Stimulated activated CD4-positive, alpha-beta T cell treated with anti-CD3 and anti-CD28 coated beads, Interleukin-4, amount 100 ng/mL, for 24 hours (primary cell): ENCODE measurements at places on chromosomes 12 and 14.

- DNase-seq: no peak
Measured at GRCh38 chr14:64170181-64170580, 124.0 kb downstream of the ESR2 start.

DNA sequence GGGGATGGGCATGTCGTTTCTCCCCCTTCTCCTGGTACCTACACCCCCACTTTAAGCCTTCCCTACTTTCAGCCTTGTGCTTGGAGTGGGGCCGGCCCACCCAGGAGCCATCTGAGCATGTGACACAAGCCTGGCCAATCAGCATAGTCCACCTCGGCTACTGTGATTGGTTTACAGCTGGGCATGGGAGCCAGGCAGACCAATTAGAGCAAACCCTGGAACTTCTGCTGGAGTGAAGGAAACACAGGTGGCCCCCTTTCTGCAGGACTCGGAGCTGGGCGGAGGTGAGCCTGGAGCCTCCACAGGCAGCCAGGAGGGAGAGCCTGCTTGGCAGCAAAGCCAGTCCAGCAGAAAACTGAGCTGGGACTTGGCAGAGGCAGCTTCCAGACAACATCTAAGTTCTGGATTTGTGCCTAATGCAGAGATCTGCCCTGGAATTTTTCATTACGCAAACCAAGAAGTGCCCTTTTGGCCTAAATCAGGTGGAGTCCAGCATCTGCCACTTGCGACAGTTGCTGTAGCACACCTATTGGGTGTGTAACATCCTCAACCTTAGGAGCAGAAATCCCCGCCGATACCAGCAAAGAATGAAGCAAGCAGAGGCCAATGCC is 59.5 kb downstream of the SCARB1 start:
- DNase-seq: no peak

DNA sequence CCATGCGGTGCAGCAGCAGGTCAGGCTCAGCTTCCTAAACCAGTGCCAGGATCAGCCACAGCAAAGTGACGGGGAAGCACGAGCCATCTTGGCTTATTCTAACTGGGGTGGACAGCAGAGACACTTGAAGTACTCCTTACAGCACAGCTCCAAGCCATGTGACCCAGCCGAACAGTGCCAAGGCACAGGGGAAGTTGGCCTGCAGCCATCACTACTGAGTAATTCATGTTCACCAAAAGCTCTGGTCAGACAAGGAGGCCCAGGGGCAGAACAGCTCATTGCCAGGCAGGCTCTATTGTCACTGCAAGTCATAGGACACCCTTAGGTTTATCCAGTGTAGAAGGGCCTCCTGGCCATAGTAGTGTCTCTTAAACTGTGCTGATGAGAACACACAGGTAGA is 23.4 kb upstream of the SLC35F4 start:
- no peak for DNase-seq

- no peak for DNase-seq
Measured at GRCh38 chr12:71602761-71603577, 60.7 kb downstream of the ZFC3H1 start.

DNA sequence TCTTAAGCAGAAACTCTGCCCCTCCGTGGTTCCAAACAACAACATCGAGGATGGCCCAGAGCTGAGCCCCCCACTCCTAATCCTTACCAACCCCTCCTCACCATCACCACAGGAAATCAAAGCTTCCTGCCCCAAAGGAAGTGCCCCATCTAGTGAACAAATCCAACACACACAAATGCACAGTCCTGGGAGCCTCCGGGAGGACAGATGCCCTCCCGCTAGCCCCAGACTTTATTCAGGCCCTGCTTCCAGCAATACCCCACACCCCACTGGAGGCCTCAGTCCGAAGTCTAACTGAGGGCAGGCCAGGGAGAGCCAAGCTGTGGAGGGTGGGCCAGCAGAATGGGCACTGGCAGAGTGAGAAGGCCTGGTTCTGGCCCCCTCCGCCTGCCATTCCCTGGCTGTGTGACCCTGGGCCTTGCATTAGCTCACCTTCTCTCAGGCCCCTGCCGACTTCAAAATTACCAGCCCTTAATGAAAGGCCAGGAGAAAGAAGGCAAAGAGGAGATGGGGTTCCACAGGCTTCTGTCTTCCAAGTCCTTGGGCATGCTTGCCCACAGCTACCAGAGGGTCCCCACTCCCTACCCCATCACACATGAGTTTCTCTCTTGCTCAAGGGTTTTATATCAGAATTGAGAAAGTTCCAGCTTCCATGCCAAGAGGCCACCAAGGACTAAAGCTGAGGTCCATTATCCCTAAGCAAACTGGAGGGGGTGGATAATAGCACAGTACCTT is 2.3 kb downstream of the HDAC7 start:
- no peak for DNase-seq

DNA sequence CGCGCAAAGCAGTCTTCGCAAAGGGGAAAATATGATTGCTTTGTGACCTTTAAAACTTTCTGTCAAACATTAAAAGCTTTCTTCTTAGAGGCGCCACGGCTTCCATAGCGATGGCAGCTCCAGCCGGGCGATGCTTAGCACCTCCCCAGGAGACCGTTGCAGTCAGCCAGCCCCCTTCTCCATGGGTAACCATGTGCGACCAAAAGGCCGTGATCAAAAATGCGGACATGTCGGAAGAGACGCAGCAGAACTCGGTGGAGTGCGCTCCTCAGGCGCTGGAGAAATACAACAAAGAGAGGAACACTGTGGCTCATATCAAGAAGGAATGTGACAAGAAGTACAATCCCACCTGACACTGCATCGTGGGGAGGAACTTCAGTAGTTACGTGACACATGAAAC is 12.7 kb upstream of the STON2 start:
- DNase-seq: no peak

DNA sequence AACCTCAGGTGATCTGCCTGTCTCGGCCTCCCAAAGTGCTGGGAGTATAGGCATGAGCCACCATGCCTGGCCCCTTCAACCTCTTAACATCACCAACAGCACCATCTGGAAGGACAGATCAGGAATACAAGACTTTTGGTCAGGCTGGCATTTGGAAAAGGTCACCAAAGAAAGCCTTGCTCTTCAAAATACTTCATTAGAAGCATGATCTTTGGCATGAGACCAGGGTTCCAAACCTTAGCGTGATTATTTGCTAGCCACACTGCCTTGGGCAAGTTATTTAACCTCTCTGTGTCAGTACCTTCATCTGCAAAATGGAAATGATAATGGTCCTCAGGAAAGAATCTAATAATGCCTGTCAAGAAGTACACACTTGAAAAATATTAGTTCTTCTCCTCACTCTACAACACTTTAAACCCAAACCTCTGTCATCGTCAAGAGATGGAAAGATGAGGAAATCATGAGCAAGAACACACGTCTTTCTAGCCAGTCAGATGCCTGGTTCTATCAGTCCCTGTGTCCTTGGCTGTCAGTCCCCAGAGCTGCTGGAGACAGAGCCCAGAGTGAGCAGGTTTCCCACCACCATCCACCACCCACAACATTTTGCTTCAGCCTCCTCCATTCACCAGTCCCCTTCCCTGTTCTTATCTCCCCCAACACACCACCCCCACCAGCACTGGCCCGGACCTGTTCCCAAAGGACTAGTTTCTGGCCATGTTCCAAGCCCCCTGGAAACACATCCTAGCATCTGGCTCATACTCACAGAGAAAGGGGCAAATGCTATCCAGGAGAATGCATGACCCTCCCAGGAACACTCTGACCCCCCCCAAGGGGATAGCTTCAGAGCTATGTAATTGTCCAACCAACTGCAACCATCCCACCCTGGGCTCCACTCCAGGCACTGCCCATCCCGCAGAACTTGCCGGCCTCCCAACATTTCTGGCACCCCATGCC is 2.0 kb downstream of the ADCY6 start:
- no peak for DNase-seq

DNA sequence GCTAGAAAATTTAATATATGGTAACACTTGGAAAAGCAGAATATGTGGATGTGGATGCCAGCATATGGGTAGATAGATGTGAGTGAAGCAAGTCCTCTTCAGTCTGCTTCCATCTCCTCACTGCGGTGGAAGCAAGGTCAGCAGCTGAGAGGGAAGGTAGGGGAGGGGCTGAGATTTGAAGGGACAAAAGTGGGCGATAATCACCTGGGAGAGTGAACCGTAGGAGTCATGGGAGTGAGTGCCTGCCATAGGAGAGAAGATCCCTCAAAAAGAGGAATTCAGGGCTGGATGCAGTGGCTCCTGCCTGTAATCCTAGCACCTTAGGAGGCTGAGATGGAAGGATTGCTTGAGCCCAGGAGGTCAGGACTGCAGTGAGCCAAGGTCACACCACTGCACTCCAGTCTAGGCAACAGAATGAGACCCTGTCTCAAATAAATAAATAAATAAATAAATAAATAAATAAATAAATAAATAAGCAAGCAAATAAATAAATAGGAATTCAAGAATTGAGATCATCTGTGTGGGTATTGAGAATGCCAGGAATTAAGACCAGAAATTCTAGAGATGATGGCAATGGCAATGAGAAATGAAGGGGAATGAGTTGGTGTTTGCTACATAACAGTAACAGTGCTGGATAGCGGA is 123.4 kb downstream of the BICD1 start:
- DNase-seq: no peak

DNA sequence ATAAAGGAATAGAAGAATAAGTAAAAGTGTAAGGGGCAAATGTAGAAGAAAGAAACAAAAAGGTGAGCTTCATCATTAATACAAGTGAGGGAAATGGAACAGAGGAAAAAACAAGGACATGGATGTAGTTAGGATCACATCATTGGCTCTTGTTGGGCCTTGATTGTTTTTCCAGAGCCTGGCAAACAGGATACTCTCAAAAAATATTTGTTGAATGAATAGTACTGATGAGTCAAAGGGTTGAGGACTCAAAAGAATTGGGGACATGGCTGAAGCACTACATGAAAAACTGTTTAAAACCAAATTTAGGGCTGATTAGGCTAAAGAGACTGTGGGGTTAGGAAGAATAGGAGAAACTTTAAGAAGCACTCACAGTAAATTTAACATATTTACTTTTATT is 11.4 kb upstream of the SRP54 start:
- DNase-seq: no peak
